ENCODE measurements at places on chromosomes 7 and 10.

GRCh38 chr7:141549582-141549981, 1.6 kb upstream of the AGK start:
- H3K27ac ChIP-seq: no peak overlapping the region
- DNase-seq: no peak
- H3K27me3 ChIP-seq: no peaks in the 10 kb centered on the region
- H3K36me3 ChIP-seq: no peaks in the 10 kb centered on the region
- H3K4me3 ChIP-seq: no peak overlapping the region

DNA sequence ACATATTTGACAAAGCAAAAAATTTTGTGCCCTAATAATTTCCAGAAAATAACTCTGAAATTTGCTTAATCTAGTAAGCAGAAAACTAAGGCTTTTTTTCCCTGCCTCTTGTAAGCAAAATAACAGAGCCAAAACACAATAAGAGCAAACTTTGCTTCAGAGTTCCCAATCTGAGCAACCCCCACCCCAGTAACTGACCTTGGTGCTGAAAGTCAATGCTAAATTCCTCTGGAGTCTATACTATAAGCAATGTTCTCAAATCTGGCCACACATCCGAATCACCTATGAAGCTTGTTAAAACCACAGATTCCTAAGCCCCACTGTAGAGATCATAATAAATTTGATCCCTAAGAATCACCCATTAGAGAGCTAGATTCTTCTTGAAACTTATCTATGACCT, 150.5 kb downstream of the ELAPOR2 start:
- no peaks in the 10 kb centered on the region for H3K4me1 ChIP-seq
- DNase-seq: no peak
- H3K4me3 ChIP-seq: no peak overlapping the region
- no peaks in the 10 kb centered on the region for H3K36me3 ChIP-seq
- H3K27ac ChIP-seq: no peak overlapping the region

DNA sequence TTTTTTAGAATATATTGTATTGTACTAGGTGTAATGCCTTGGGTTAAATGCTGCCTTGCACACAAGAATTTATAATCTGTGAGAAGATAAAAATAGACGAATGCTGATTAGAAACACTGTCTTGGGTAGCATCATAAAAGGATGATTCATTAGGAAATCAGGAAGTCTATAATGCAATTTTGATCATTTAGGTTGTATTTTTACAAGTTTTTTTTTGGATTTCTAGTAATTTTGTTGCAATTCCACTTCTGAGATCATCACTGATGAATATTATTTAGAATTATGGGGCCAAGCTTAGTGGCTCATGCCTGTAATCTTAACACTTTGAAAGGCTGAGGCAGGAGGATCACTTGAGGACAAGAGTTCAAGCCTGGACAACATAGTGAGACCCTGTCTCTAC, 29.6 kb downstream of the WBP1L start:
- peaks cover 53% of the 10 kb centered on the region for H3K4me1 ChIP-seq
- DNase-seq: no peak
- no peak overlapping the region for H3K4me3 ChIP-seq
- no peaks in the 10 kb centered on the region for H3K36me3 ChIP-seq
- H3K27ac ChIP-seq: peak overlapping the region; percentile 43

DNA sequence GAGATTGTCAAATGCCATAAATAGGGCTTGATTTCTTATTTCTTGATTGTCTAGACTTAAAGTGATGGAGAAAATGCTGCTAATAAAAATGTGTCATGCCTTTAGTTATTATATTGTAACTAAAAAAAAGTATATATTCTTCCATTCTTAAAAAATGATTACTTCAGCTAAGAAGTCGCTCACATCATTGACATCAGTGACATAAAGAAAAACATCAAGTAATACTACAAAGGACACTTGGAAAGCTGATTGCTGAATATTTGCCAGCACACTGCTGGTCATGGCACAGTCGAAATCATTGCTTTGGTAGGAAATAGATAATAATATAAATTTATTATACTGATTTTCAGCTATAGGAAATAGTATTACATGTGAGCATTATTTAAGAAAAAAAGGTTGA, 62.6 kb downstream of the LOXL4 start:
- peaks cover 9% of the 10 kb centered on the region for H3K36me3 ChIP-seq
- DNase-seq: no peak
- no peak overlapping the region for H3K4me3 ChIP-seq
- H3K4me1 ChIP-seq: no peaks in the 10 kb centered on the region
- no peak overlapping the region for H3K27ac ChIP-seq

DNA sequence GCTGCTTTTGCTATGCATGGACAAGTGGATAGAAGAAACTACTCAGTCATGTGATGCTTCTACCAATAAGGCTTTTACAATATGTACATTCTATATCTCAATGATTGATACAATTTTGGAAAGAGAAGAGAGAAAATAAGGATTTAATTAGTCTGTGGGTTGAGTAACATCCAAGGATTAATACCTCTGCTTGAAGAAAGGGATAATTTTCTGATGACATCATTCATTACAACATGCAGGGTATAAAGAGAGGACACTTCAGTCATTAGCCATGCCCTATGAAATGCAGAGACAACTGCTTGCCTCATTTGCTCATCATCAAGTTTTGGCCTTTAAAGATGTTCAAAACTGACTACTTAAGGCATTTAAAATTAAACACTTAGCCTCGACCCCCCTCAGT, 237.3 kb downstream of the AHR start:
- no peak overlapping the region for H3K27ac ChIP-seq
- H3K4me1 ChIP-seq: peaks cover 19% of the 10 kb centered on the region
- H3K36me3 ChIP-seq: no peaks in the 10 kb centered on the region
- H3K27me3 ChIP-seq: no peaks in the 10 kb centered on the region

DNA sequence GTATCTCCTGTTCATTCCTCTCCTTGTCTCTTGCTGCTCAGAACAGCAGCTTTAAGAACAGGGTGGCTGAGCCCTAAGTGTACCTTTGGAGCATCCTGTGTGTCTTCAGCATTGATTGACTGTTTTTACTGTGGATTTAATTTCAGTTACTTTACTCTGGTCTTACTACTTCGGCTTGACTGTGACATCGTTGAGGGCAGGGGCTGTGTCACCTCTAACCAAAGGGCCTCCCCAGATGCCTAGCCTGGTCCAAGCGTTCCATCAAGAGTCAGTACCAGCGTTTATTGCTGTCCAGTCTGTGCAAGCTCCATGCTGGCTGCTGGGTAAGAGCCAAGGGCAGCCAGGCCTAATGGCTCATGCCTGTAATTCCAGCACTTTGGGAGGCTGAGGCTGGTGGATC, 32.4 kb downstream of the CCM2 start:
- H3K27ac ChIP-seq: no peak overlapping the region
- H3K27me3 ChIP-seq: no peaks in the 10 kb centered on the region
- peaks cover 12% of the 10 kb centered on the region for H3K4me1 ChIP-seq
- H3K36me3 ChIP-seq: no peaks in the 10 kb centered on the region

DNA sequence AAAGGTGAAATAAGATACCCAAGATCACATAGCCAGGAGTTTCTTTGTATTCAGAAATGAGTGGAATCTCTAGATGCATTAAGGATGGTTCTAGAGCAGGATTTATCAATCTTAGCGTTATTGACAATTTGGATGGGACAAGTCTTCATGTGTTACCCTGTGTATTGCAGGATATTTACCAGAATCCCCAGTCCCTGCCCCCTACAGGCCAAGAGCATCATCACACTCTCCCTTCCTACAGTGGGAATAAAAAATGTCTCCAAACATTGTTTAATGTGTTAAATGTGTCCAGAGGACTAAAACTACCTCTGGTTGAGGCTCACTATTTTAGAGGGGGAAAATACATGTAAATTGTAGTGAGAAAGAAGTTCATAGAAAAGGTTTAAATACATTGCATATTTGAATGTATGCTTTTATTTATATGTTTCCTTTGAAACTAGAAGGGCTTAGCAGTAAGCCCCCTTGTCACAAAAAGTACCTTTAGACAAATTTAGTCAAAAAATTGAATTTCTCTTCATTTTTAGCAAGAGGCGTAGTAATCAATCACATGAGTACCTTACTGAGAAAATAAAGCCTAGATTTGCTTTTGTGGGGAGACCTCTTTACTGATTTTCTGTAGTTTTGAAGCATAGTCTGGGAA, 141.2 kb downstream of the MLLT10 start:
- H3K36me3 ChIP-seq: no peaks in the 10 kb centered on the region
- no peak overlapping the region for H3K27ac ChIP-seq

DNA sequence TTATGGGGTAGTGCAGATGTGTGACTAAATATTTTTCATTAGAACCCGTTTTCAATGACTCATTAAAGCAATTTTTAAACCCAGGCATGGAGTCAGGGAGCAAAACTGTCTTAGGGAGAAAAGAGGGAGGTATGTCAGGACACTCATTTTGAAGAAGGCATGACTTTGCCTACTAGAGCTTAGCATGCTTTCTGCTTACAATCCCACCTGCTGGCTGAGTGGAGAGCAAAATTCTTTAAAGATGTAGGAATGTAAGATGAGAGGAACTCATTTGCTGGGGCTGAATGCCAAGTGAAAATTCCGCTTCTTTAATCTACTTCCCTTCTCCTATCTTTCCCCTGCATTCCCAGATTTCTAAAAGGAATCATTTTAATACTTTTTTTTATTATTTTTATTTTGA, 232.6 kb downstream of the GALNT17 start:
- H3K27me3 ChIP-seq: no peaks in the 10 kb centered on the region
- no peaks in the 10 kb centered on the region for H3K4me1 ChIP-seq
- no peak overlapping the region for H3K4me3 ChIP-seq
- no peak overlapping the region for H3K27ac ChIP-seq
- H3K36me3 ChIP-seq: no peaks in the 10 kb centered on the region
- peak; percentile 5 for DNase-seq

- DNase-seq: no peak
- H3K4me3 ChIP-seq: no peak overlapping the region
- no peaks in the 10 kb centered on the region for H3K4me1 ChIP-seq
- H3K36me3 ChIP-seq: no peaks in the 10 kb centered on the region
- no peaks in the 10 kb centered on the region for H3K27me3 ChIP-seq
Observed at GRCh38 chr7:152574892-152575548, 100.9 kb downstream of the XRCC2 start.

DNA sequence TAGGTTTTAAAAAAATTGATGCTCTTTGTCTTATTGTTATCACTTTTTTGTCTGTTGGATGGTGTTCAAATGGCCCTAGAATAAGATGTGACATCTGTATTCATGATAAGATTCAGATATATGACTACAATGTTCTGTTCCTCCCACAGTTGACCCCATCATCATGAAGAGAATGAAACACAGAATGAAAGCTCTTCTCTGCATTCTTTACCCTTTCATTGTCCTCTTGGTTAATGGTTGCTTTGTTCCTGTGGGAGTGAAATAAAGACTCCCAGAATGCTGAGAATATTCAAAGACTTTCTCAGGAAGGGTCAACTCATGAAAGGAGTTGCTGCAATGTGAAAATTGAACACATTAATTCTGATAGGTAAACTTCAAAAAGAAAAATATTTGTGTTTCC, 1015.8 kb downstream of the SORCS3 start:
- no peak overlapping the region for H3K27ac ChIP-seq
- H3K4me1 ChIP-seq: no peaks in the 10 kb centered on the region
- no peak overlapping the region for H3K4me3 ChIP-seq
- no peak for DNase-seq

GRCh38 chr7:108419961-108420908, 36.0 kb downstream of the NRCAM start:
- H3K27me3 ChIP-seq: no peaks in the 10 kb centered on the region
- peak overlapping the region; percentile 12 for H3K27ac ChIP-seq
- no peak overlapping the region for H3K4me3 ChIP-seq
- peaks cover 5% of the 10 kb centered on the region for H3K4me1 ChIP-seq

DNA sequence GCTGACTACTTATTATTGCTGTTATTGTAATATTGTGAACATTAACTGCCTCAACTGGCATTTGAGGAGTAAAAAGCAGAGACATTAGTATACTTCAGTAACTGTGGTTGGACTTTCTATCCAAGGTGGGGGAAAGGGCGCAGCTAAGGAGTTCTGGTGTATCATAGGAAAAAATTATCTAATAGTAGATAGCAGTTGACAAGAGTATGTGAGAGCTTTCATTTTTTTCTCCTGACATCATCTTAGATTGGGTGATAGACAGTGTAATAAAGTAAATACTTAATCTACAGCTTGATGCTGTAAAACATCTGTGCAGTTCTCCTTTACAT, 68.9 kb downstream of the PHTF2 start:
- peak; percentile 63 for DNase-seq
- no peak overlapping the region for H3K4me3 ChIP-seq
- peaks cover 9% of the 10 kb centered on the region for H3K4me1 ChIP-seq
- H3K36me3 ChIP-seq: no peaks in the 10 kb centered on the region
- no peaks in the 10 kb centered on the region for H3K27me3 ChIP-seq

DNA sequence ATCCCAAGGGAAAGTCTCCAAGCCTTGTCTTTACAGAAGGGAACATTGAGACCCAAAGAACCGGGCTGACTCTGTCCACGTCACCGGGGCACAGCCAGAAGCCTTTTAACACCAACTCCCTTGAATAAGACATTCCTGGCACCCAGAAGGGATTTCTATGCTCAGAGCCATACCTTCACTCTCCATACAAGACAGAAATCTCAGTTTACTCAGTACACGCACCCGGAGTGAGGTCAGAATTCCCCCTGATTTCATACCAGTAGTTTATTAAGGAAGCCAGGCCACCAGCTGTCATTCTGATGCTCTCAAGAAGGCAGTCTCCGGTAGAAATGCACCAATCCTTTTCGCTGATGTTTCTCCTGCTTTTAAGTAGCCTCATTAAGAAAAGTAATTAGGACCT, 134.2 kb upstream of the KCNMA1 start:
- H3K27ac ChIP-seq: no peak overlapping the region
- no peaks in the 10 kb centered on the region for H3K27me3 ChIP-seq
- no peak for DNase-seq
- no peaks in the 10 kb centered on the region for H3K36me3 ChIP-seq
- H3K4me3 ChIP-seq: no peak overlapping the region
- no peaks in the 10 kb centered on the region for H3K4me1 ChIP-seq

DNA sequence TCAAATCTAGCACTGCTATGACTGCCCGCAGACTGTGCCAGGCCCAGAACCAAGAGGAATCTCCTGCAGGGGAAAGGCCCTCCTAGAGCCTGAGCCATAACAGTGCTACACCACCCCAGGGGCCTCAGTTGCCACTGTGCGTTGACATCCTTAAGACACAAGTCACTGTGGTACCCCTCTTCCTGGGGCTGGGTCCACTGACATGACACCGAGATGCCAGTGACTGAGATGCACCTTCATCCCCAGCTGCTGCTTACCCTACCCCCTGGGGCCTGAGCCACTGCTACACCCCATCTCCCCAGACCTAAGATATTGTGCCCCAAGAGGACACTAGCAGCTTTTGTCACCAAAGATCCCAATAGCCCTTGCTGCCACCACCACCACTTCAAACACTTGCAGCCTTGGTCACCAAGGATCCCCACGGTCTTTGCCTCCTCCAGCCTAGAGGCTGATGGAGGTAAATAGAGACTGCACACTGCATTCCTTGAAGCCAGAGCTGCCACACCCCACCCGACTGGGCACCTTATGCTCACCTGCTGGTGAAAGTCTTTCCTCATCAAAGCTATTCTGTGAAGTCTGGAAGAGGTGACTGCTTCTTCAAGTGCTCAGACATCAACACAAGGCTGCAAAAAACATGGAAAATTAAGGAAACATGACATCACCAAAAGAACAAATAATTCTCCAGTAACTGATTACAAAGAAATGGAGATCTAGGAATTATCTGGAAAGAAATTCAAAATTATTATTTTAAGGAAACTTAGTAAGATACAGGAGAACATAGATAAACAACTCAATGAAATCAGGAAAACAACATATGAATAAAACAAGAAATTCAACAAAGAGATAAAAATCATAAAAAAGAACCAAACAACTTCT, 40.4 kb upstream of the SHH start:
- no peak overlapping the region for H3K27ac ChIP-seq
- H3K4me3 ChIP-seq: no peak overlapping the region
- H3K4me1 ChIP-seq: no peaks in the 10 kb centered on the region
- DNase-seq: no peak
- H3K27me3 ChIP-seq: peaks cover 3% of the 10 kb centered on the region
